ENCODE measurements at places on chromosomes 3 and 15.

DNA sequence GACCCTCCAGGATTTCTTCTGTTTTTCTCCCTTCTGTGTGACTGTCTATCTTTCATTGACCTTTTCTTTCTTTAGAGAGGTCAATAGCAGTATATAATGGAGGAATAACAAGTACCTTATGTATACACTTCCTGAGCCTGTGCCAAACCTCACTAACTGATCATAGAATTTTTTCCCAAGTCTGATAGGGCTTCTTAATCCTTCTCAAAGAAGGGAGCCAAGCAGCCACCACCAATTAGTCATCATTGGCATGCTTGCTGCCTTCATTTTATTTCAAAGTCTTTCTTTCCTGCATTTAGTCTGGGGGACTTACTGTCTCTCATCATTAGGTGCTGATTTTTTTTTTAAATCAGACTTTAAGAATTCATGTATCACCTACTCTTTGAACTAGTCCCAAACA, 327.0 kb downstream of the FEZF2 start:
- peak; percentile 17 for DNase-seq

DNA sequence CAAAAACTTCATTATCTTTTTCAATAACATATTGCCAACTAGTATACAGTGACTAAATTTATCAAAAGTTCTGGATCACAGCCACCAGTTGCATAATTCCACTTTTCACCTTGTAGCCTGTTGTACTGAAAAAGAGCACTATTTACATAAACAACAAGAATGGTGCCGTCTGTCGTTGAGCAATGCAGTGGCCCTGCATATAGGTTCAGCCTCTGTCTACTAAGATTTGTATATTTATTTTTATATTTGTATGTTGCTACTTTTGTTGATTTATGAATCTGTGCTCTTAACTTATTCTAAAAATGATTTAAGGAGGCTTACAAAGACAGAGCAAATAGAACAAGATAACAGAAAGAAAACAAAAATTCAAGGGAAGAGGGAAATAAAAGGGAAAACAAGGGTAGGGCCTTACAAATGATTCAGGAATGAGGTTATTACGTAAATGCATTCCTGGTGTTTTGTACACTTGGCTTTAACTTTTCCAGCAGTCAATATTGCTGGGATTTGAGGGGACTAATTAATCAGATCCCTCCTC, 257.6 kb upstream of the STT3B start:
- peak; percentile 75 for DNase-seq

- no peak for DNase-seq
These were observed 605.2 kb downstream of the MAGI1 start for GRCh38 chr3:65433480-65433879.

- peak; percentile 70 for DNase-seq
These were observed 38.7 kb downstream of the ZBTB38 start for GRCh38 chr3:141407047-141407446.

- no peak for DNase-seq
These were observed 184.4 kb downstream of the VGLL4 start for GRCh38 chr3:11459186-11459824.

- no peak for DNase-seq
These were observed 16.0 kb downstream of the CD200 start for GRCh38 chr3:112348943-112349342.

GRCh38 chr15:98648654-98649471, 524 bp downstream of the IGF1R start:
- DNase-seq, result peak; percentile 51

DNA sequence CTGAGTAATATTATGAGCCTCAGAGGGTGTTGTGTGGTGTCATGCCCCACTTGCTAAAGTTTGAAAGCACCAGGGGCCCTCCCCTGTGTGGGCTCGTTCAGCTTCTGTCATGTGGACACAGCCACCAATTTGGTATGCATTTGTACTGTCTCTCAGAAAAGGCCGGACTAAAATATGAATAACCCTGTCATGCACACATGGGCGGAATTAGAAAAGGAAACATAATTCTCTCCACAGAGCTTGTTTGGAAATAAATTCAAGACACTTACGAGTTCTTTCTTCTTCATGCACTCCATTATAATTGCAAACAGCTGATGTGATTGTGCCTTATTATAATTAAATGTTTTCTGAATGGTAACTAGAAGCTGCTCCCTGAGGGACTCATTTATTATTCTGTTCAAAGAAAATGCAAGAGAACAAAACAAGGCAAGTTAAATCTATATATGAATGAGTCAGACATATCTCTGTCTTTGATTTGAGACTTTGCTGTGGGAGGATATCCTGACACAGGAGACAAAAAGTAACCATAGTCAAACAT, 39.1 kb downstream of the TRPM1 start:
- peak; percentile 48 for DNase-seq

- peak; percentile 39 for DNase-seq
These were observed 52.6 kb downstream of the ARNT2 start for GRCh38 chr15:80456517-80457492.

GRCh38 chr3:161042023-161042501, 63.1 kb downstream of the B3GALNT1 start:
- DNase-seq, result no peak

GRCh38 chr15:84797212-84797611, 19.9 kb upstream of the ALPK3 start:
- no peak for DNase-seq

GRCh38 chr3:7999384-7999783, 502.2 kb upstream of the LMCD1 start:
- DNase-seq, result no peak

Measured in AG20443 (cell line).